ENCODE measurements at places on chromosomes 7 and 10.

DNA sequence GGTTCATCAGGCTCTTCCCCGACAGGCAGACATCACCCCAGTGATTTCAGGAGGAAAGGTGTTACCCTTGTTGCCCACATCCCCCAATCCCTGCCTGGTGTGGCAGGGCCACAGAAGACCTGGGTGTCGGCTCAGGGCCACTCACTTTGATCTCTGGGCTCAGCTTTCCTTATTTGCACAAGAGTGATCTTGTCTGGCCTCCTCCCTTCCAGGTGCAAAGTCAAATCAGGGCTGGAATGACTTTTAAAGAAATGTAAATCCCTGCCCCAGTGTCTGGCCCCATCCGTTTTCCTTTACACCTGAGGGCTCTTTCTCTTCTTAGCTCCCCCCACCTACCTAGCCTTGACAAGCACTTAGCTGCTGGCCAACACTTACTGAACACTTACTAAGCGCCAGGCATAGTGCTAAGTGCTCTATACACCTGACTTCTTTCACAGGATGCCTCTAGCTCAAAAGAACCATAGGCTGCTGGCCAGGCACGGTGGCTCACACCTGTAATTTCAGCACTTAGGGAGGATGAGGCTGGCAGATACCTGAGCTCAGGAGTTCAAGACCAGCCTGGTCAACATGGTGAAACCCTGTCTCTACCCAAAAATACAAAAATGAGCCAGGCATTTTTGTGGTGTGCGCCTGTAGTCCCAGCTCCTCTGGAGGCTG is 979 bp upstream of the NODAL start:
- DNase-seq: no peak

- no peak for DNase-seq
These were observed 136.5 kb downstream of the EPC1 start for GRCh38 chr10:32210306-32211045.

DNA sequence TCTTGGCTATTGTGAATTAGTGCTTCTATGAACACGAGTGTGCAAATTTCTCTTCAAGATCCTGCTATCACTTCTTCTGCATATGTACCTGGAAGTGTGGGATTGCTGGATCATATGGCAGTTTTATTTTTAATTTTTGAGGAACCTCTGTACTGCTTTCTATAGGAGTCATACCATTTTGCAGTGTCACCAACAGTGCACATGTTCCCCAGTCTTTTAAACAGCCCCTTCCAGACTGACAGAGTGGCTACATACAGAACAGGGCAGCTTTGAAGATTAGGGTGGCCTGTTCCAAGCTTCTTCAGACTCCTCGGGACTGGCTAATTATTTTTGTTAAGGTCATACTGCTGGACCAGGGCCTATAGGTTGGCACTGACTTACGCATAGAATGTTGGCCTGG is 82.9 kb downstream of the AUTS2 start:
- DNase-seq: no peak

DNA sequence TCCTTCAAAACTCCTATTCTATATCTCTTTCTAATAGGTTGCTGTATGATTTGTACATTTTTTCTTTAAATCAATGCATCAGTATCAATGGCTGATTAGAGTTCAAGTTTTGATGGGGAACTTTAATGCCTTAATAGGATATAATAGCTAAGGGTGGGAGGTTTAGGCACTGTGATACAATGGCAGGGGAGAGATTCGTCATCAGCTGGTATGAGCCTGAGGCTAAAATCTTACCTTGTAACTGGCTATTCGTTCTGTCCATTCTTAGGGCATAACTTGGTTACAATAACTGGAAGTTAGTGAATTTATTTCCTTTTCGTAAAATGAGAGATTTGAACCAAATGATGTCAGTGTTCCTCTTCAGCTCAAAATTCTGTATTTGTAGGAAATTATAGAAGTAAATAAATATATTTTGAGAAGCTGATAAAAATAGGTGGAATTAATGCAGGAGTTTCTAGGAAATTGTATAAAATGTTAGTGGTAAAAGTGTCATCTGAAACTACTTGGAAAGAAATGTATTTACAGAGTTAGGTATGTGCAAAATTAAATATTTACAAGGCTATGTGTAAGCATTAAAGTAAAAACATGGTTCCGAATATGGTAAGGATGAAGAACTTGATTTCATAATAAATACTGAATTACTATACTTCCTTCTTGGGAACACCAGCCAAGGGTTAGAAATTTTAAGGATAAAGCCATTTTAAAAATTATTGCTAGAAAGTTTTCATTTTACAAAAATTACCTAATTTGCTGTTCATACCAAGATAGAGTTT is 27.5 kb upstream of the NAMPT start:
- no peak for DNase-seq

DNA sequence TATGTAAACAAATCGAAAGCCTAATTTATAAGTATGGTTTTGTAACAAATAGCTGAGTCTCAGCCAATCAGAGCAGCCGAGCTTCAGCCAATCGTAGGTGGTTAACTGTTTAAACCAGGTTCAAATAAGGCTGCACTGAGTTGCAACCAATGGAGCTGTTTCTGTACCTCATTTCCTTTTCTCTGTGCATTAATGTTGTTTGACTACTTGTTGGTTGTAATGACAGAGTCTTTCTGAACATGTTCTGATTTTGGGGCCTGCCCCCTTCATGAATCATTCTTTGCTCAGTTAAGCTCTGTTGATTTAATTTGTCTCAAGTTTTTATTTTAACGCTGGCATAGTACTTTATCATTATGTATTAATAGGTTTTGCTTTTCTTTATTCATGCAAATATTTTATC is 14.6 kb downstream of the OTUD1 start:
- DNase-seq: no peak

DNA sequence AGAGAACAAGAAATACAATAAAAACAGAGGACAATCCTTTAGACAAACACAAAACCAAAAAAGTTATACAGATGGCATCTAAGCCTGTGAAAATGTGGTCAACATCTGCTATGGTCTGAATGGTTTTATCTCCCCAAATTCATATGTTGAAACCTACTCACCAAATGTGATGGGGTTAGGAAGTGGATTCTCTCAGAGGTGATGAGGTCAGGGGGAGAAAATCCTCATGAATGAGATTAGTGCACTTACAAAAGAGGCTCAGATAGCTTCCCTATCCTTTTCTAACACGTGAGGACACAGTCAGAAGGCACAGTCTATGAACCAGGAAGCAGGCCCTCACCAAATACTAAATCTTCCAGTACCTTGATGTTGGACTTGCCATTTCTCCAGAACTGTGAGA is 147.8 kb upstream of the GPR22 start:
- no peak for DNase-seq

GRCh38 chr7:51079494-51079893 is 237.1 kb downstream of the COBL start:
- no peak for DNase-seq

DNA sequence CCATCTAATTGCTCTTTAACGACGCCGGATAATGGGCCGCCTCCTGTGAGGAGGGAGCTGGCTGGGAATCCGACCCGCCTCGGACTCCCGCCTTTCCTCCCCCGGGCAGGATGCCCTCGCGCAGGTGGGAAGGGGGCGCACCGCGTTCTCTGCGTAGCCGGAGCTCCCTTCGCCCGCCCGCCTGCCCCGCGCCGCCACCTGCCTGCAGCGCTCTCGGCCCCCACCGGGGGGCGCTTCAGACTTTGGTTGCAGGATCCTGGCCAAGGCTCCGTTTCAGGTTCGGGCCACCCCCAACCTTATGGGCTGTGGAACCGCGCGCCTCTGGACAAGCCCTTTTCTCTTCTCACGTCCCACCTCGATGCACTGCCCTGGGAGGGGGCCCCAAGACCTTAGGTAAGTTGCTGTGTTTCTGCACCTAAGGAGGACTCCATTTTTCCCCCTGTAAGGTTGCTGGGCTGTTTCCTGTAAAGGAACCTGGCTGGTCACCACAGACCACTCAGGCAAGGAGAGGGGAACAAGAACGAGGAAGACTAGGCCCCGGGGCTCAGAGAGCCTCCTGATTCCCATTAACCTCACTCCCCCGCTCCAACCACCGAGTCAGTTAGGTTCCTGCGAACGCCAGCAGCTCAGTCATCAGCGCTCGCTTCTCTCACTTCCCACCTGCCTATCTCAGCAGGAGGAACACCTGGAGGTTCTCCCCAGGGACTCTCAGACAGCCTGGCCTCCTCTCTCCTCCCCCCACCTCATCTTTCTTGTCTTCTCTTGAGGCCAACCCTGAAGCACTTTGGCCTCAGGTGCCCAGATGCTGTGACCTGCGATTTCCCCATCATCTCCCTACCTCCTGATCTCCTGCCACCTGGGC is 11.3 kb upstream of the KAZALD1 start:
- DNase-seq: peak; percentile 57

DNA sequence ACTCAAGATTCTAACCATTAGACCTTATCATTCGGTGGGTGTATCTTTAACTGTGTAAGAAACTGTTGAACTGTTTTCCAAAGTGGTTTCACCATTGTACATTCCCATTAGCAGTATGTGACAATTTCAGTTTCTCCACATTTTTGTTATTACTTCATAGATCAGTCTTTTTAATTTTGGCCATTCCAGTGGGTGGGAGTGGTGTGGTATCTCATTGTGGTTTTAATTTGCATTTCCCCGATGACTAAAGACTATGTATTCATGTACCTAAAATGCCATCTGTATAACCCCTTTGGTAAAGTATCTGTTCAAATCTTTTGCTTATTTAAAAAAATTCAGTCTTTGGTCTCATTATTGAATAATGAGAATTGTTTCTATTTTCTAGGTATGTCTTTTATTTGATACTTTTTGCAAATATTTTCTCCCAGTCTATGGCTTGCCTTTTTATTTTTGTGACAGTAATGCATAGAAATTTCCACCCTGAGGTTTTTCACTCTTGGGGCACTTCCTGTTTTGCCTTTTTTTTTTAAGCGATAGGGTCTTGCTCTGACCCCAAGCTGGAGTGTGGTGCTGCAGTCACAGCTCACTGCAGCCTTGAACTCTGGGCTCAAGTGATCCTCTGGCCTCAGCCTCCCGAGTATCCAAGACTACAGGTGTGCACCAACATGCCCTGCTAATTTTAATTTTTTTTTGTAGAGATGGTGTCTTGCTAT is 141.1 kb upstream of the ITGB1 start:
- DNase-seq: no peak

DNA sequence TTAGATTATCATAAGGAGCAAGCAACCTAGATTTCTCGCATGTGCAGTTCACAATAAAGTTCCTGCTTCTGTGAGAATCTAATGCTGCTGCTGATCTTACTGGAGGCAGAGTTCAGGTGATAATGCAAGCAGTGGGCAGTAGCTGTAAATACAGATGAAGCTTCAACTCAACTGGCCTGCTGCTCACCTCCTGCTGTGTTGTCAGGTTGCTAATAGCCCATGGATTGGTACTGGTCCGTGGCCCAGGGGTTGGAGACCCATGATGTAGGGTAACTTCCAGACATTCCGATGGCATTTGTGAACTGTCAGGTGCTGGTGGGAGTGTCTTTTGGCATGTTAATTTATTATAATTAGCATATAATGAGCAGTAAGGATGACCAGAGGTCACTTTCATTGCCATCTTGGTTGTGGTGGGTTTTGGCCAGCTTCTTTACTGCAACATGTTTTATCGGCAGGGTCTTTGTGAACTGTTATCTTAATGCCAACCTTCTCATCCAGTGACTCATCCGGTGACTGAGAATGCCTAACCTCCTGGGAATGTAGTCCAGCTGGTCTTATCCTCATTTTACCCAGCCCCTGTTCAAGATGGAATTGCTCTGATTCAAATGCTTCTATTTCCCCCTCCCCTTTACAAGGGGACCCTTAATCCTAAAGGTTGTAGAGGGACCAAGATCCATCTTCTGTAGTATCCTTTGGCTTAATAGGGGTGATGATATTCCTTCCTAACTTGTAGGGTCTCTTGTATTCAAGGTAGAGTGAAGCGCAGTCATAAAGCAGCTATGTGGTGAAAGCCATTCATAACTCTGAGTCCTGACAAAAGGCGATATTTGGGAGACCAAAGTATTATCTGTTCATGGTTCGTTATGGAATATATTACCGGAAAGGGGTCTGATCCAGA is 165.8 kb downstream of the CCSER2 start:
- DNase-seq: no peak

- no peak for DNase-seq
These were observed 1.4 kb upstream of the VSTM4 start for GRCh38 chr10:49116509-49117375.

DNA sequence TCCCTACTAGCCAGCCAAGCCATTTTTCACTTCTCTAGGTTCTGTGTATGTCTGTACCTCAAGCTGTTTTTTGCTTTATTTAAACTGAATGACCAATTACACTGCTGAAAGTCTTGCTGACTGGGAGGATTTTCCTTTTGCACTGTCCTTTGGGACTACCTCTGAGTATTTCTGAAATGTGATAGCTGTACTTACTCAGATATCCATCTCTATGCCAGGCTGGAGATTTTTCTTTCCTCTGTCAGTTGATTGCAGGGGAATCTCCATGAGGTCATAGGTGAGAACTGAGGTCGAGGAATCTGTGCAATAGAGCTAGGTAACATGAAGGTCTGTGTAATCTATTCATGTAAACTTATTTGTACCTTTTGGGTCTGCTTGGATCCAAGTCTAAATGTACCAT is 38.9 kb upstream of the ANKRD1 start:
- DNase-seq: no peak

GRCh38 chr10:69392481-69393000 is 24.2 kb downstream of the TACR2 start:
- peak; percentile 59 for DNase-seq

DNA sequence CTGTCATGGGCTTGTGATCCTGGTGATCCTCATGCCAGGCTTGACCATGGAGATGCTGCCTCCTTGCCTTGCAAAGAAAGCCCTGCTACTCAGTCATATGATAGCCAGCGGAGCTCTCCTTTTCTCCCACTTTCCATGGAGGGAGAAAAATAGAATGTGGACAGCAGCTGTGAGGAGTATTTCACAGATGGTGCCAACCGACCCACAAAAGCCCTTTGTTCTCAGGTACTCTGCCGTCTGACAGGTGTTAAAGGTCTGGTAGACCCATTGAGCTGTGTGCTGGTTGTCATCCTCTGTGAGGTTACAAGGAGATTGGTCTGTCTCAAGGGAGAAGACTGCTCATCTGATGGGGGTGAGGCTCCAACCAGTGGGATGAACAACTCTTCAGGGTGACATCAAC is 29.5 kb upstream of the COBL start:
- no peak for DNase-seq

DNA sequence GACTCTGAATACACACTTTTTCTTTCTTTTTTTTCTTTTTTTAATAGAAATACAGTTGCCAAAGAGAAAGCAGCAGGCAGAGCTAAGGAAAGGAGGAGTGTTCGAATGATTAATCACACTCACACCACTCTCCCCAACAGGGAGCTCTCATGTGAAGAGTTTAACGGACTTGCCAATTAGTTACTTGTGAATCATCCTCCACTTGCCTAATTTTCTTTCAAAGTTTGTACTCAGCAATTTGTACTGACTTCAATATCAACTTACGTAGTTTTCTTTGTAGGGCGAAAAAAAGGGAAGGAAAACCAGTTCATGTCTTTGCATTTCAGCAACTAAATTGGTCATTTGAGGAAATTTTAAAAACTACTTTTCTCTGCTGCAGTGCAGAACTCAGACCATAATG is 109.2 kb downstream of the PIP4K2A start:
- no peak for DNase-seq

DNA sequence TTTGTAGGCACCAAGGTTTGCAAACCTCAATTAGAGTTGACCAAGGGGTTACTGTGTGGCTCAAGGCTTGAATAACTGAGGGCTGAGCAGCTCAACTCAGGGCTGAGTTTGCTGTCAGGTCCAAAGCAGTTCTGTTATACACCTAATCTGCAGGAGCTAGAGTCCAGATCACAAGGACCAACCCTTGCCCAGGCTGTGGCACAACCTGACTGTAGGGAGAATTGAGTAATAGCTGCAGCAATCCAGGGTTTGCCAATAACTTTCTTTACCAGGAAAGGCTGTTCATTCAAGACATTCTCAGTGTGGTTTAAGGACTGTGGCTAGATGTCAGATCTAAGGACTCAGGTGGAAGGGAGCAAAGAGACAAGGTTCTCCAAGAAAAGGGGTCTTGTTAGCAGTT is 115.6 kb upstream of the IMMP2L start:
- DNase-seq: no peak

All from NCI-H1048 (cell line).